Fibroblast of skin of left biceps (primary cell): ENCODE measurements at places on chromosomes 6 and 20.
A peak's percentile ranks its signal among the peaks of the same experiment; 100 is the strongest.

- no peak for DNase-seq
These were observed 176.4 kb downstream of the TBC1D32 start for GRCh38 chr6:121157906-121158305.

DNA sequence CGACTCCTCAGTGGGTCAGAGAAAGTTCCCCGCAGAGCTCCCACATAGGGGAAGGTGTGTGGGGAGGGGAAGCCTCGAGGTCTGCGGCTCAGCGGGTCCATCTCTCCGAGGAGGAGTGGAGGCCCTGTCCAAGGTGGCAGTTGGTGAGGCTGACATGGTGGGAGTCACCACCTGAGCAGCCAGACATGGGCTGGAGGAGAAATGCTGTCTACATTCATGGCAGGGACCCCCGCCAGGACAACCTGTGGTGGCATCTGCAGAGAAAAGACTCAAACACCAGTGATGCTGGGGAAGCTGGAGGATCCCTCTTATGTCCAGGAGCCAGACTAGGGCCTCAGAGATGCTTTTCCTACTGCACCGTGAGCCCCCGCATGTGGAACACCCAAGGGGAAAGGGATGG lies 49.8 kb downstream of the BMP7 start:
- DNase-seq: no peak

DNA sequence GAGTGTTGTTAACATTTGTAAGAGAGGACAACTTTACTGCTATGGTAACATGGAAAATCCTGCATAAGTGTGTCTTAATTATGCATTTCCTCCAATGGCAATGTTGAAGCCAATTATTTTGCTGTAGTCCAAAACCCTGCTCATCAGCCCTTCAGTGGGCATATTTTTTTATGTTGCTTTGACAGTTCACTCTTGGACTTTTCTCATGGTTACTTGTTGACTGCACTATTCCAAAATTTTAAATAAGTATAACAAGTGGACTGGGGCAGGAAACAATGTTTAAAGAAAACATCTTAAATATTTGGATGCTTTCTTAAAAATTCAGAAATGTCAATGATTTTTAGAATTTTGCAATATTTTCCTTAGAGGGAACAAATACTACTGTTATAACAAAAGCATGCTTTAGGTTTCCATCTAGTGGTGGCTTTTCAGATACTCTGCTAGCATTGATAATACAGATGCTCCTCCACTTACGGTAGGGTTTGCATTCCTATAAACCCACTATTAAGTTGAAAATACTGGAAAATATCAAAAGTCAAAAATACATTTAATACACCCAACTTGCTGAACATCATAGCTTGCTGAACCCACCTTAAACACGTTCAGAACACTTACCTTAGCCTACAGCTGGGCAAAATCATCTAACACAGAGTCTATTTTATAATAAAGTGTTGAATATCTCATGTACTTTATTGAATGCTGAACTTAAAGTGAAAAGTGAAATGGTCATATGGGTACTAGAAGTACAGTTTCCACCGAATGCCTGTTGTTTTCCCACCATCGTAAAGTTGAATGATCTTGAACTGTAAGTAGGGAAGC lies 86.4 kb downstream of the ADGRG6 start:
- DNase-seq: no peak

- DNase-seq: no peak
These were observed at the start of gene FRMD1 for GRCh38 chr6:168078943-168079405. Gene FRMD1 (minus strand): TSS chr6:168079212. CDS start chr6:168079094, 118 bp downstream.

DNA sequence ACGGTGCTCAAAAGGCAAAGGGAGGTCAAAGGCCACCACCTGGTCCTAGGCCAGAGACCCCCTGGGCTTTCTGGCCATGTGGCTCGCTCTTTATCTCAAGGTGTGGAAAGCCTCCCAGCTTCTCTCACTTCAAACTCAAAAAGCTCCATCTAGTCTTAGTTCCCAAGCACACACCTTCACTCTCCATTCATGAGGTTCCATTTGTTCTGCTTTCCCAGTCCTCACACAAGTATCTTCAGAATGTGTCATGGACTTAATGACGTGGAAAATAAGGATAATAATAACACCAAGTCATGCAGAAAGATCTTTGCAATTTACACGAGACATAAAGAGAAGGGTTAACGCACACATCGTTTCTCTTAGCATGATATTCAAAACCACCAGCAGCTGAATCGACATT lies 219.3 kb downstream of the GMDS start:
- no peak for DNase-seq

- no peak for DNase-seq
These were observed 29.4 kb downstream of the COL20A1 start for GRCh38 chr20:63322146-63322932.

DNA sequence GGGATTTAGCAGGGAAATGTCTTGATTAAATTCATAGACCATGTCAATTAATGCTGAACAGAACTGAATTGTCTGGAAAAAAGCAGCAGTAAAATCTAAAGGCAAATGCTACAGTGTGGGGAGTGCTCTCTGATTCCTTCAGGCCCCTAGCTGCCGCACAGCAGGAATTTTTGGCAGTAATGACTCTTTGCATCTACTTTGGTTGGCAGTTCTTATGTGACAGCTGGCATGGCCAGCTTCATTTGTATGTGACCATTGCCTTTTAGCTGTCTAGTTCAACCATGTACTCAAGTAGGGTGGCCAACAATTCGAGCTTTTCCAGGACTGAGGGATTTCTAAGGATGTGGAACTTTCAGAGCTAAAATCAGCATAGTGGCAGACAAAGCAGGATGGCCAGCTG lies 499.1 kb upstream of the MAN1A1 start:
- no peak for DNase-seq

GRCh38 chr20:4607287-4607713 lies 114.4 kb upstream of the PRND start:
- DNase-seq: peak; percentile 31

GRCh38 chr6:6543181-6543879 lies 45.2 kb upstream of the LY86 start:
- no peak for DNase-seq

DNA sequence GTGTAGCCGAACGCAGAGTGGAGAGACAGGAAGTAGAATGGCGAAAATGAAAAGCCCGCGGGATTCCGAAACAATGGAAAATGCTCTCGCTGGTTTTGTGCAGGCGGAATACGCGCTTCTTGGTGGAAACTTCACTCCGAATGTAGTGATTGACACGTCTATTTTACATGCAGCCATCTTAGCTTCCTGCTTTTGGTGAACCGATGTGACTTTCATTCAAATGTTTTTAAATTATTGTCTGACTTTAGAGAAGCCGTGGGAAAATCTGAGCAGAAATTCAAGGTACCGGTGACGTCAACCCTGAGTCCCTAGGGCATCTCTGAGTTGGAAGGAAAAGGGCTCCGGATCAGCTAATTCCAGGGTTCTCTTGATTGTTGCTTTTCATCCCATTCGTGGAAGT lies 11.4 kb downstream of the GPX5 start:
- DNase-seq: no peak

DNA sequence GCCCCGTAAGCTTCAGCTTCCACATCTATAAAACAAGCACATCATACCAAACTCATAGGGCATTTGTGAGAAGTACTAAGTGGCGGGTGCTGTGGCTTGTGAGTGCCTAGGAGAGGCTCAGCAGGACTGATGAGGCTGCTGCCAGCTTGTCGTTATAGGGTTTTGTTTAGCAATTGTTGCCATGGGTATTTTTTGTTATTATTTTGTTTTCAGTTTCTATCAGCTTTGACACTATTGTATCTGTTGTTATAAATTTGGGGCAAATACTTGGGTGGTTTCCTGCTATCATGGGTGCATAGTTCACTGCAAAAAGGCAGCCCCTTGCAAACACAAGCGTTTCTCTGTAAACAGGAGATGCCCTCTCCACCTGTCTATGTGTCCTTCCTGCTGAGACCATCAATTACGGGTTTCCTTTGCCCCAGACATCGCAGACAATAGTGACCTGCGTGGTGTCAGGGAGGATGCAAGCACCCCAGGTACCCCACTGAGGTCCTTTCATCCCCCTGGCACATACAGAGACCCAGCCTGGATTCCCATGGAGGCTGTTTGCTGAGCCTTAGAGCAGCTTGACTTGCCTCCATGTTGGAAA lies 3.1 kb upstream of the CCDC167 start:
- no peak for DNase-seq

- DNase-seq: no peak
These were observed 4.5 kb downstream of the NRN1 start for GRCh38 chr6:6002005-6002847.

- DNase-seq: no peak
These were observed 24.9 kb downstream of the PPP1R16B start for GRCh38 chr20:38830356-38830755.

- DNase-seq: no peak
These were observed 310.8 kb downstream of the QKI start for GRCh38 chr6:163725008-163725941.

DNA sequence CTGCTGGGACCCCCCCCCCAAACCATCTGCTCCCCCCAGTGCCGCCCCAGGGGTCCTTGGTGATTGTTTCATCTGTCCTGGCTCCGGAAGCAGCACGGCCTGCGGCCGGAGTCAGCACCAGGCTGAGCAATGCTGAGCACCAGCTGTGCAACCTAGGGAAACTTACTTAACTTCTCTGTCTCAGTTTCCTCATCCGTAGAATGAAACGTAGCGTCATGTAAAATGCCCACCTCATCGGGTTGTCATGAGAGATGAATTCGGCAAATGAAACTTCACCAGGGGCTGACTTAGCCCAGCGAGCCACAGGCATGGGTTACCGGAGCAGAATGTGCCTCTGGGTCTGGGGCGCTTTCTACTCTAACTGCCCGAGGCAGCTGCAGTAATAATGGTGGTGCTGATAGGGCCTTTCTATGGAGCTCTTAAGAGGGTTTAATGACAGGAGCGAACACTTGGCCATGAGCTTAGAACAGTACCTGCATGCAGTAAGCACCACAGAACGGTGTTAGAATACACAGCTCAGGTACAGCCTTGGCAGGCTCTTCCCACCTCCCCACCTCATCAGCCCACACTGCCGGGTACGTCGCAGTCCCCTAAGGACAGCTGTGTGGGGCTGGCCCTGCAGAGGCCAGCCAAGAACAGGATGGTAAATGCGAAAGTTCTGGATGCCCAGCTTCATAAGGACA lies 1.7 kb downstream of the THBS2 start:
- no peak for DNase-seq

DNA sequence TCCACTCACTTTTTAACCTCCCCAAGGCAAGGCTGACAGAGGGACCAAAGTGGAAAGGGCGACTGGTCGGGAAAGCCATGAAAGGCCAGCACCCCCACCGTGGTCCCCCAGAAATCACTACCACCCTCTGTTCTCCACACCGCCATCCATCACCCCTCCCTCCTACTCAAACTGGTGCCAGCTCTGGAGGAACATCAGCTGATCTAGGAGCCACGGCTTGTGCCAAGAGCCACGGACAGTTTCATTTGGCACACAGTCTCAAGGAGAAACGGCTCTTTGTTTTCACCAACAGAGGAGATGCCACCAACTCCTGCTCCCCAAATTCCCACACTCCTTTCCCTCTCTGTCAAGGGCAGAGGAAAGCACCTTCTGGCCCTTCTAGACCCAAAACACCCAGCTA lies 26.0 kb downstream of the TBC1D7 start:
- no peak for DNase-seq

DNA sequence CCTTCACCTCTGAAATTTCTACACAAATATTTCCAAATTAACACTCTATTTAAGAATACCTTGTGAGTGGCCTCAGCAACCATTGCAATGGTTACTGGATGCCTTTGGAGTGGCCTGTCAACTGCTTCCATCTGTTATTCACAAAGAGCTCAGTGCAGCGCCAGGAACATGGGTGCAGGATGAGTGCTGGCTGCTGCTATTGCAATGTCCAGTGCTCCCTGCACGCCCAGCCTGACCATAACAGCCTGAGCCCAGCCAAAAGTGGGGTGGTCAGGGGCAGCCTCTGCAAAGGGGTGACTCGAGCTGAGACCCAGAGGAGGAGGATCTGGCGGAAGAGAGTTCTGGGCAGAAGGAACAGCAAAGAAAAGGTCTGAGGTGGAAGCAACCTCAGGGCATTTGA lies 18.4 kb downstream of the CASS4 start:
- DNase-seq: no peak

DNA sequence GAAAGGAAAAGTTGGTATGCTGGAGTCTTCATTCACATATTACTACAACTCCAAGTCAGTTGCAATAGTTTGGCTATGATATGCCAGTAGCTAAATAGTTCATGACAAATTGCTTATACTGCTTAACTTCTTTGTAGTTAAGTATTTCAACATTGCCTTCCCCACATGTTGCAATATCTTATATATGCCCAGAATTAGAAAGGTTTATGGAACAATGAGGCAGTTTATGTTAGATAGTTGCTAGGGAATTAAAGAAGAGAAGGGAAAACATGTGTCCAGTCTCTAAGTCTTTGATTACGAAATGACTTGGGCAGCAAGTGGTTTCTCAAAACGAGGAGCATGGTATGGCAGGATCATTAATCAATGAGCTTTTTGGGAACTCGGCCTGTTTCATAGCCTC lies 145.8 kb downstream of the PLCB4 start:
- peak; percentile 91 for DNase-seq

- no peak for DNase-seq
These were observed 226.0 kb downstream of the CDH4 start for GRCh38 chr20:61478094-61478493.

GRCh38 chr6:37486121-37486839 lies 13.4 kb downstream of the CCDC167 start:
- no peak for DNase-seq

DNA sequence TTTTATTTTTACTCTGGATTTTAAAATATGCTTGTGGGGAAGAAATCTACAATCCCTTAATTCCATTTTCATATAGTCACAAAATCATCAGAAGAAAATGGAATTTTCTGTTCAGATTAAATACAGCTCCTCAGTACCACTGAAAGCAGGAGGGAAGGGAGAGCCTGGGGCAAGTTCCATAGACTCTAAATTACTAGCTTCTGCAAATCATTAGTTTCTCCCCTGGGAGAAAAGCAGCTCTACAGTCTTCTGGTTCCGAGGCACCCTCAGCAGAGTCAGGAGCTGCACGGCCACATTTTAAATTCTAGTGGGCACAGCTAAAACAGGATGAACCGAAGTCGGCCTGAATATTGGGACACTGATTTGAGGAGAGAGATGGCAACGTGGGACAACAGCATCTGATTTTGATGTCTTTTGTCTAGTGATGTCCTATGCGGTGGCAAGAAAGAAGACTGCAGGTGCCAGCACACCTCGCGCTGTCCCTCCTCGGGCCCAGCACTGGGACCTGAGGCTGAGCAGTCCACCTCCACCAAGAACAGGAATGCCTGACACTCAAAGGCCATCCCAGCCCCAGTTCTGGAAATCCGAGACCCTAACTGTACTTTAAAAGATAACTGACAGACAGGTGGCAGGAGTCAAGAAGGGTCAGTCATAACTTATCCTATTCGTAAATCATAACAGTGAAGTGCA lies 90.7 kb downstream of the FOXC1 start:
- no peak for DNase-seq
